ENCODE measurements at places on chromosomes 5 and 9. TPM values are rescaled to one million over a fixed set of nuclear protein-coding genes. Genes with fewer than 3 reads are reported as not detected.
A peak's percentile ranks its signal among the peaks of the same experiment; 100 is the strongest.

The UNC5A gene
- total RNA-seq, result 0.30 TPM

The CD74 gene
- total RNA-seq, result 194 TPM

The SMIM33 gene
- total RNA-seq, result not detected

The SLC6A3 gene
- not detected for total RNA-seq

- no peak for DNase-seq
These were observed 68.9 kb downstream of the PPIC start for GRCh38 chr5:122967625-122968024.

DNA sequence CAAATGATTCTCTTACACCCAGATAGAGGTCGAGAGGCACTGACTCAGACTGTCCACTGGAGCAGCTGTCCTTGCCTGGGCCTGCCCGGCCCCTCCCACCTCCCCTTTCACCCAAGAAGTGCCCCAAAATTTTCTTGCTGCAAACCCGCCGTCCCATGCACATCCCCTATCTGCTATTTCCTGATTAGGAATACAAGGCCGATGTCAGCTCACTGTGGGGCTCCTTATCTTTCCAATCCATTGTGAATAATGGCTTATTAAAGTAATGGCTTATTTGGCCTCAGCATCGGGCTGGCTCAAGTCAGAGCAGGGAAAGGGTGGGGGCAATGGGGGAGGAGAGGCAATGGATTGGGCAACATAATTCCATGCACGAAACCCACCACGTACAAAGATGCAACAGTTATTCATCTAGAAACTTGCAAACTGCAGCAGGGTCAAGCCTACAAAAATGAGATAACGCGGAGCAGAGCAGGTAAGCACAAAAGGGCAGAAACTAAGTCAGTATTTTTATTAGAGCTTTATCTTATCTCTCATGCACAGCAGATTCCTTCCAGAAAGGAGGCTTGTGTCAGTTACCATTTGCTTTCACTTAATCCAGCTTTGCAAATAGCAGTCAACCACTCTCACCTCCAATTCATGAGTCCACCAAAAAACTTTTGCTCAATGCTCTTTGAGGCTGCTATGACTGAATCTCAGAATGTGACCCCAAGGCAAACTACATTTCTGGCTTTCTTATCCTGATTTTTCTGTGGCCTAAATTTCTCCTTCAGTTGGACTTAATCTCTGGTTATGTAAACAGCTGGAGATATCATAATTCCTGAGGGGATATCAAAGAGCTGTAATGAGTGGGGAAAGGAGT, 138.2 kb upstream of the OSMR start:
- no peak for DNase-seq

DNA sequence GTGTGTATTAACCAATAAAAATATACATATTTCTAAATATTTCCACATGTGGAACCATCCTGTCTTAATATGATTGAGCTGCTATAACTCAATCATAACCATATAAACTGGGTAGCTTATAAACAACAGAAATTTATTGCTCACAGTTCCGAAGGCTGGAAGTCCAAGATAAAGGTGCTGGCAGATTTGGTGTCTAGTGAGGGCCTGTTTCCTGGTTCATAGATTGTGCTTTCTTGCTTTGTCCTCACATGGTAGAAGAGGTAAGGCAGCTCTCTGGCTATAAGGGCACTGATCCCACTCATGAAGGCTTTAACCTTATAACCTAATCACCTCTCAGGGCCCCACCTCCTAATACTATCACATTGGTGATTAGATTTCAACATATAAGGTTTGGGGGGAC, 14.0 kb upstream of the PRKAA1 start:
- DNase-seq, result no peak

DNA sequence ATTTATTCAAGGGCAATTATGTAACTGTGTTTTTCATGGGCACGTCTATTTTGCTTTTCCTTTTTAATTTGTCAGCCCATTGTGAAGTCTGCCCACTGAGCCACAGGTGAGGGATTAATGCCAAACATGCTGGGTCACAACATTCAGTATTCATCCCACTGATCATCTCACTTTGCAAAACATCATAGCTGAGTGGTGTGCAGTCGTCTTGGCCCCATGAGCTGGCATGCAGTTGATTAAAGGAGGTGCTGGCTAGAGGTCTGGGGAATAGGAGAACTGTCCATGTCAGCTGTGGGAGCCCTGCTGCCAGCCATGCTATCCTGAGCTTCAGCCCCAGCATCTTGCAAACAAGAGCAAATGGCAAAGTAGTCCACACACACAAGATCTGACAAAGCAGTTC, 11.7 kb upstream of the ESM1 start:
- DNase-seq, result no peak

GRCh38 chr9:131484560-131485185, 18.0 kb upstream of the POMT1 start:
- DNase-seq, result no peak

DNA sequence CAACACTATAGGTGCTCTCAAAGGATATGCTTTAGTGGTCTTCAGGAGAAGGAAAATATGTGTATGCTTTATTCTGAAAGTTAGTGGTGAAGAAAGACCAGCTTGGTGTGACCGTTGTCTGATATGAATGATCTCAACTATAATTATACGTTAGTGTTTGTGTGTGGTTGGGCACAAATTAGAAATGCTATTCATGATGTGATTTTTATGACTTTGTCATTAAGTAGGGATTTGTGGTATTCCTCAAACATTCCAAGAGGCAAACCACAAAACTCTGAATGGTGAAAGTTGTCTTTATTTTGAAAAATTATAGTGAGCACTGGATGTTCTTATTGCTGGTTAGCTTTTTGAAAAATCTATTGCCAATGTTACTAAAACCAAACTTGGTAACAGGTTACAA, 6.2 kb upstream of the F2R start:
- DNase-seq, result peak; percentile 36

- DNase-seq, result no peak
These were observed 177.8 kb upstream of the SGCD start for GRCh38 chr5:156149213-156149612.

DNA sequence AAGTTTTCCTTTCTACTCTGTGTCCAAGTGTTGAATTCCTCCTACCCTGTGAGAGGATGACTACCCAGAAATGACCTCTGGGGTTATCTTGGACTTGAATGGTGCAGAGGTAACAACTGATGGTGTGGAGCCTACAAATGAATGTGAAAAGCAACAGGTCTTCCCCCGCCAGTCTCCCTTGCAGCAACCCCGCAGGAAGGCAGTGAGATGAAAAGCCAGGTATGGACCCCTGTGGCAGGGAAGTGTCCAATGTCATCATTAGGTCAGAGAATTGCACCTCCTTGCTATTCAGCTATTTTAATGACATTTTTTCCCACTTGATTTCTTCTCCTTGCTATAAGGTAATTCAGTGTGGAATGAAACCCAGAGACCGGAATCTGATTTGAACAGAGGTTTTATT, 58.5 kb downstream of the MAT2B start:
- no peak for DNase-seq

DNA sequence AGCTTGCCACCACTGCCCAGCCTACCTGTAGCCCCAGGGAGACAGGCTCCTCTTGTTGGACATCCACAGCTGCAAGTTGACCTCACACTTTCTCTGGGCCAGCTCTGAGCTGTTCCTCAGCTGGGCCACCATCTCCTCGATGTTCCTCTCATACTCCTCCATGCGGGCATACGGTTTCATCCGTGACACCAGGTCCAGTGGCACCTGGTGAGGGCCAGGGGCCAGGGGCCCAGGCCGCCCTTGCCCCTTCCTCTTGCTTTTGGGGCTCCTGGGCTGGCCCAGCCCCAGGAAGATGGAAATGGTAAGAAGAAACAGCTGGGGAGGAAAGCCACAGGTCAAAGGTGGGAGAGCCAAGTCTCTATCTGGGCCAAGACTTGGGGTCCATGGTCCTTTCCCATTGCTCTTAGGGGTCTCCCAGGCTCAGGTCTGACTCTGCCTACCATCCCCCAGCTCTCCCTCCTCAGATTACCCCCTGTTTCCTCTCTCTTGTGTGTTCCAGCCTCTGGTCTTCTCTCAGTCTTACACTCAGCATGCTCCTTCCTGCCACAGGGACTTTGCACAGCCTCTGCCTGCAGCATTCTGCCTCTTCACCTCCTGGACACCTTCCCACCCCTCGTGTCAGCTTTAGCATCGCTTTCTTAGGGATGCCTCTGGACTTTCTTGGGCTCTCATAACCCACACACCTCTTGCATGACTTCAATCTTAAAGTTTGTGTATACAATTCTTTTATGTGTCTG, 2.2 kb downstream of the IL17B start:
- no peak for DNase-seq

DNA sequence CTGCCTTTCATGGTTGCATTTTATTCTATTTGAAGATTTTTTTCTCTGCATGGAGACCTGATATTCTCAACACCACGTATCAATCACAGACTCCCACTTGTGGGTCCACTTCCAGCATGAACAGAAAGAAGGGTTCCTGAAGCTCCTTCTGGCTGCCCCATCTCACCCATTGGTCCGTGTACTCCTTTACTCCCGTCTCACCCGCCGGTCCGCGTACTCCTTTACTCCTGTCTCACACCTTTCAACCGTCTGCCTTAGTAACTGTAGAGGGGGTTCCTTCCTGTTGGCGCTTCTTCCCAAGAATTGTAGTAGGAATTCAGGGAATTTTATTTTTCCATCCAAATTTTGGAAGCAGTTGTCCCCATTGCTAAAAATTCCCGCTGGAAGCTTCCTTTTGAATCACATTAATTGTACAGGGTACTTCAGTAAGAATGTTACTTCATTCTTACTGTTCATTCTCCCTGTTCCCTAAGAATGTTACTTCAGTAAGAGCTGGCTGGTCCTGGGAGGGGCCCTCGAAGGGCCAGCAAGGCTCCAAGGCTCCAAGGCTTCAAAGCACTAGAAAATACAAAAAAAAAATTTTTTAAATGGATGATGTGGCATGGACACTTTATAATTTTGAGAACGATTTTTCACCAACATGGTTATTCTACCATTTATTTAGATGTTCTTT, 3.9 kb upstream of the LPCAT1 start:
- no peak for DNase-seq

GRCh38 chr9:107112707-107113243, 170.3 kb upstream of the RAD23B start:
- no peak for DNase-seq

DNA sequence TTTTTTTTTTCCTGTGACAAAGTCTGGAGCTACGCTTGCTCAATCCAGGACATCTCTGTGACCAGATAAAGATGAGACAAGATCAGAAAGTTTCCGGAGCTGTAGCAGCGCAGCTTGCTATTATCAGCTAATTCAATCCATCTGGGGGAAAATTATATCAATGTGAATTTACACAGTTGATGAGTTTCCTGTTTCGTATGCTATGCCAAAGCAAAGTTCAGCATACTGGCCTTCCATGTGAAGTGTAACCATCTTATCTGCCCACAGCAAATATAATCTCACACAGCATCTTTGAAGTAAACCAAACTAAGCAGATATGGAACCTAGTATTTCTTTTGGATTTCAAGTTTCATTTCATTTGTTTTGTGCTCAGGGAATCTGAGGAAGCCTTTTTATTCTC, 1767.7 kb downstream of the EFNA5 start:
- peak; percentile 60 for DNase-seq

DNA sequence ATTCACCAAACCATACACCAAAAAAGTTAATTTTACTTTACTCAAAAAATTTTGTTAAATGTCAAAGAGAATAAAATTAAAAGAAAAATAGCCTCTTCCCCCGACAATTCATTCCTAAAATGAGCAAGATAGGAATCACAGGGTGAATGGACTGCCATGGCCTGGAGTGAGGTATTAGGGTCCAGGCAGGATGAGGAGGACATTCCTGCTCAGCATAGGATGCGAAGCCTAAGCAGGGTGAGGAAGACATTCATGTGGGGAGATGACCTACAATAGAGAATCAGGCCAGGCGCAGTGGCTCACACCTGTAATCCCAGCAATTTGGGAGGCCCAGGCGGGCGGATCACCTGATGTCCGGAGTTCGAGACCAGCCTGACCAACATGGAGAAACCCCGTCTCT, 8.4 kb downstream of the NUDCD2 start:
- no peak for DNase-seq

- DNase-seq, result peak; percentile 67
These were observed 260.8 kb upstream of the PPP1R2B start for GRCh38 chr5:156589104-156589945.

DNA sequence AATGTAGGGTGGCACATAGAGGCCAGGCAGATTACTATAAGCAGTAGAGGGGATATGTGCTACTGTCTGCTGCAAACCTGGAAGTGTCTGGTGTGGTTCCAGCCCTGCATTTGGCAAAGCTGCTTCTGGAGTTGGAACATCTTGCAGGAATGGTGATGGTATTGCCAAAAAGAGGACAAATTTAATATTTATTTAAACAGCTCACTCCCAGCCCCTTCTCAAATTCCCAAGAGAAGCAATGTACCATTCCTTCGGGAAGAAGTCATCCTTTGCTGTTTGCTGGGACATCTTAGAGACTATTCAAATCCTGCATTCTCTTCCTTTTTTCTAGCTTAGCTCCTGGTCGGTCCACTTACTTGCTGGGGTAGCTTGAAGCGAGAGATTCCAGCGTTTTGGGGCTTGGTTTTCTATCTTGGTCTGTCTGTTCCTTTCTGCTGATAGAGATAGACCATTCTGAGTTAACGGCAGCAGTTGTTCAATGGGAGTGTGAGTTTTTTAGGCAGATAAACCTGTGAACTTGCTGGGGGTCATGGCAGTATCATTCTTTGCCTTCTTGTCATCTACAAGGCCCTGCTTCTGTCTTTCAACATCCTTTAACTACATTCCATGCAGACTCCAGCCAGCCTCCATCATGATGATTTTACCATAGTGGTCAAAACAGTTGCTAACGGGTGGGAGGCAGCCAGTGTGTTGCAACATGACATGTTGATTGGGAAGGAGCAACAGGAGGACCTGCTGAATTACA, 69.9 kb downstream of the RCL1 start:
- DNase-seq, result no peak

- no peak for DNase-seq
These were observed 13.9 kb downstream of the FIBCD1 start for GRCh38 chr9:130925050-130925678.

GRCh38 chr5:112724901-112725300, 12.8 kb upstream of the APC start:
- DNase-seq, result no peak

- DNase-seq, result no peak
These were observed at the start of gene SH3GL2 for GRCh38 chr9:17578911-17579793. Gene SH3GL2, plus strand, starts transcription at chr9:17579066.

DNA sequence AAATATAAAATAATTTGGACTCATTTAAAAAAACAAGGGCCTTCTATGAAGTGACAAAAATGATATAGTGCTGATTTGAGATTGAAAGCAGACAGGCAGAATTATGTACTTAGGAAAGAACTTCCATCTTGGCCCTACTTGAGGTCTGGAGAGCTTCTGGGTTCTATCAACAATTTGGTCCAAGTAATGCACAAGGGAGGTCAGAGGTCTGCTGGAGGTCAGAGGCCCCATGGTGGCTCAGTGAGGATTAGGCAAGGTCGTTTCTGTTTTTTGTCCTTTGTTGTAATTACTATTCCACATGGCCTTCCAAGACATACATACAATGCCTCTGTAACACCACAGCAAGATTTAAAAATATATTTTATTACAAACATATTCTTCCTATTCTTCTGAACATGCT, 37.2 kb downstream of the NUDT12 start:
- no peak for DNase-seq

Data from skin of body (tissue), 3 donors.